ENCODE measurements at places on chromosomes 6 and 20.

GRCh38 chr6:154515826-154516225 lies 5.3 kb upstream of the CNKSR3 start:
- DNase-seq = no peak

DNA sequence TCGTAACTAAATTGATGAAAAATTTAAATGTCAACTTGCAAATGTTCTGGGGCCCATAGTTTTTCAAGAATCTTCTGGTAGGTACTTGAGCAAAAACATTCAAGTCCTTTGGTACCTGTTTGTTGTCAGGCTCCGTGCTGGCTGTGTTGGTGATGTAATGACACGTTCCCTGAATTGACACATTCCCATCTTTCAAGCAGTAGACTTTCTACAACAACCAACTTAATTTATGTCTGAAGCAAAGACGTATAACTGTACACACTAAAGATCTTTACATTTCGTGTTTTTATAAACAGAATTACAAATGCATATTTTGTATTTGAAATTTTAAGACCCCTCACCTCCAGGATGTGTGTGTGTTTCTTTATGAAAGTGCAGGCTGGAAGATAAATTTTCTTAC lies 49.5 kb downstream of the NCOA3 start:
- no peak for DNase-seq

GRCh38 chr6:13554929-13555333 lies 19.5 kb upstream of the SIRT5 start:
- DNase-seq = no peak

DNA sequence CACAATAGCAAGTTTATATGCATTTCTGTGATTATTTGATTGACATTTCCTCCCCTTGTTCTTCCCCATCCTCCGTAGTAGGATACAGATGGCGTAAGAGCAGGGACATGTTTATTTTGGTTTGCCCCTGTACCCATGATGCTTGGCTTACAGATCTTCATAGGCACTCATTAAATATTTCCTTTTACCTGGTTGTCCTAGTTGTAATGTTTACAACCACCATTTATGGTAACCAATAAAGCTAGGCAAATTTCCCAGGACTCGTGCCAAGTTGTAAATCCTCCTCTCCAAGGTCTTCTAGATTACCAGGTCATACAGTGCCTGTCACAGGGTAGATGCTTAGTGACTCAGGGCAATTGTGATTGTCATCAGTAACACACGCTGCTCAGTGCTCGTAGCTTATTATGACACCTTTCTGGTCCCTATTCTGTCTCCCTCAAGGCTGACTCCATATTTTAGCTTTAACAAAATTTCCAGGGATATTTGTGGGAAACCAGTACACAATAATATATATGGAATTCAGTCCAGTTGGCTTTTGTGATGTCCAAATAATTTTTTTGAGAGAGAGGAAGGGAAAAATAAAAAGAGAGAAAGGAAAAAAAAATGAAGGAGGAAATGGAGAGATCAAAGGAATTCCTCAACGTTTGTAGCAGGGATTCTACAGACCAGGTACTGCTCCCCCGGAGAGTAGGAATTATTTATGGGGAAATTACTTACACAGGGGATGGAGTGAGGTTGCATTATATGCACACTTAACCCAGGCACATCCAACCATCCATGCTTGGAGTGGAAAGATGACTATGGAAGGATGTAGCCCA lies 24.6 kb downstream of the CYP24A1 start:
- no peak for DNase-seq

DNA sequence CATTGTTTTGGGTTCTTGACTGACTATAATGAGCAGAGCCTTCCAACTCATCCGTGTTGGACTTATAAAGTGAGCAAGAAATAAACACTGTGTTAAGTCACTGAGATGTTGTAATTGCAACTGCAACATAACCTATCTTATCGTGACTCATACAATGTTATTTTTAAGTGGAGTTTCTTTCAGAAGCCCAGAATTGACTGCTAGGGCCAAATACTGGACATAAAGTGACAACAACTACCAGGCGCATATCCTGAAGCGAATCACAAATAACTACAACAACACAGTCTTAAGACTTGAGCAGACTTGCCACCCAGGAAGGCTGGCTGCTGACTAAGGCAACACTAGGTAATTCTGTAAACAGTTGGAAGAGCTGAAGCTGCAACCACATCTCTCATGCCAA lies 326.6 kb downstream of the COL12A1 start:
- DNase-seq = no peak

- no peak for DNase-seq
Observed at GRCh38 chr6:135196739-135197510, 15.8 kb downstream of the MYB start.

DNA sequence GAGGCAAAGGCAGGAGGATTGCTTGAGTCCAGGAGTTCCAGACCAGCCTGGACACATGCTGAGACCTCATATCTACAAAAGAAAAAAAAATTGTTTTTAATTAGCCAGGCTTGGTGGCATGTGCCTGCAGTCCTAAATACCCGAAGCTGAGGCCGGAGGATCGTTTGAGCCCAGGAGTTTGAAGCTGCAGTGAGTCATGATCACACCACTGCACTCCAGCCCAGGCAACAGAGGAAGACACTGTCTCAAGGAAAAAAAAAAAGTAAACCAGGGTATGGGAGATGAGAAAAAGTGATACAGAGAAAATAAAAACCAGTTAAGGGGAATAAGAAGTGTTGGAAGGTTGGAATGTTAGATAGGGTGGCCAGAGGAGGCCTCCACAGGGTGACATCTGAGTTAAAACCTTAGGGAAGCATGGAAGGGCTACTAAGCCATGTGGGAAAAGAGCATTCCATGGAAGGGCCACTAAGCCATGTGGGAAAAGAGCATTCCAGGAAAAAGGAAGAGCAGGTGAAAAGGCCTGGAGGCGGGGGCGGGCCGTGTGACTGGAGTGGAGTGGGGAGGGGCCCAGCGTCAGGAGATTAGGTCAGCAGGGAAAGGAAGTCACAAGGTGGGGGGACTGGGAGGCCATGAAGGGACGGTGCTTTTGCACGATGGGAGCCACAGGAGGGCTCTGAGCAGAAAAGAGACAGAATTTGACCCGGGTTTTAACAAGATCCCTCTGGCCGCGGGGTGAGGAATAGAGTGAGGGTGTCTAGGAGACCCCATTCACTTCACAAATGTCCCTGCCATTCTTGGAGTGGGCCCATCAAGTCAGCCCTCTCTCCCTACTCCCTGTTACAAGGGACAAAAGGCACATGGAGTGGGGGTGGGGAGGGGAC lies 18.3 kb downstream of the CPNE5 start:
- DNase-seq = no peak

- no peak for DNase-seq
Observed at GRCh38 chr6:24484657-24485323, 4.6 kb downstream of the GPLD1 start.

DNA sequence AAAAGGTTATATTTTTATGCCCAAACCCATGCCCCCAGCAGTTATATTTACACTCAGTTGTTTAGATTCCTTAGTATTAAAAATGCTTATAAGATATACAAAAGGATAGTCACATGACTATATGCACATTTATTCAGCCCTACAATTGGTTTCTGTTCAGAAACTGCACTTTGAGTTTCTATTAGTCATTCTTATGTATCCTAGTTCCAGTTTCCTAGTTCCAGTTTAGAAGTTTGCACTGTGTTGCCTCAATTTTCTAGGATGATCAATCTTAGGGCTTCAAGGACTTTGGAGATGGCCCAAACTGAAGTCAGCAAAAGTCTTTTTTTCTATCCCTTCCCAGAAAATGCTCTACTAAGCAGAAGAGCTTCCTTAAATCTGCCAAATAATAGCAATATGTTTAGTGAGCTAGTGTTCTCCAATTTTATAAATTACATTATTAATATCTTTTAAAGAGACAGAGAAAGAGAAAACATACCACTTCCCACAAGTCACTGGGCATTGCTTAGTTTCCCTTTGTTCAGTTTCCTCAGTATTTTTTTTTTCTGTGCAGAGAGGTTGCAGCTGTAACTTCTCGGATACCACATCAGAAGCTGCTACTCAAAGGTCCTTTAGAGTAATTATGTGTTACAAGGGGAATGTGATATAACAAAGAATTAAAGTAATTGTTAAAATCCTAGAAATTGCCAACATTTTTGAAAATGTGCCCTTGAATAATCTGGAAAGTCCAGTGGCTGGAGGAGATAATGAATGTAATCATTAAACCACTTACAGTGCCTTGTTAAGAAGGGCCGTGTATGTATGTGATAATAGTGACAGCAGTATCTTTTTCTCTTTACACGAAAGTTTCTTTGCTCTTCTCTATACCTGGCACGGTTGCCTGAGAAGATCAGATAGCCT lies 138.8 kb downstream of the KHDRBS2 start:
- DNase-seq = no peak

DNA sequence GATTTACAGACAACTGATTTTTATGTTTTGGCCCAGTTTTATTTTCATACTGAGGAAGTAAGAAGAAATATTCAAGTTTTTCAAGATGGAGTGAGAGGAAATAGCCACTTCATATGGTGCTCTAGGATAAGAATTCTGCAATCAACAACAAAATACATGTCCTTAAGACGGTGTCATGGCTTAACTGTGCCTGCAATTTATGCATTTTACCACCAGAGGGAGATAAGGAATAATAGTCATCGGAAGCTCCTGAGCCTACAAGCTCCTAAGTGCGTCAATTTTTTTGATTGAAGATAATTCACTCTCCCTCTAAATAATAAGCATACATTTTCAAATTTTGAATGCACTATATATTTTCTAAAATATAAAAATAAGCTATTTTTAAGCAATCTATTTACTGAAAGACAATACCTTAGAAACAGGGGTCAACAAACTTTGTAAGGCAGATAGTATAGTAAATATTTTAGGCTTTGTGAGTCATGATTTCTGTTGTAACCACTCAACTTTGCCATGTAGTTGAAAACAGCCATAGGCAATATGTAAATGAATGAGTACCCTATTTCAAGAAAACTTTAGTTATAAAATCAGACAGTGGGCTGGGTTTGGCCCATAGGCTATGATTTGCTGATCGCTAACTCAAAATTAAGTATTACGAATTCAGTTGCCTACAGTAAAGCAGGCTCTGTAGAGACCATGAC lies 230.9 kb upstream of the DTNBP1 start:
- no peak for DNase-seq

DNA sequence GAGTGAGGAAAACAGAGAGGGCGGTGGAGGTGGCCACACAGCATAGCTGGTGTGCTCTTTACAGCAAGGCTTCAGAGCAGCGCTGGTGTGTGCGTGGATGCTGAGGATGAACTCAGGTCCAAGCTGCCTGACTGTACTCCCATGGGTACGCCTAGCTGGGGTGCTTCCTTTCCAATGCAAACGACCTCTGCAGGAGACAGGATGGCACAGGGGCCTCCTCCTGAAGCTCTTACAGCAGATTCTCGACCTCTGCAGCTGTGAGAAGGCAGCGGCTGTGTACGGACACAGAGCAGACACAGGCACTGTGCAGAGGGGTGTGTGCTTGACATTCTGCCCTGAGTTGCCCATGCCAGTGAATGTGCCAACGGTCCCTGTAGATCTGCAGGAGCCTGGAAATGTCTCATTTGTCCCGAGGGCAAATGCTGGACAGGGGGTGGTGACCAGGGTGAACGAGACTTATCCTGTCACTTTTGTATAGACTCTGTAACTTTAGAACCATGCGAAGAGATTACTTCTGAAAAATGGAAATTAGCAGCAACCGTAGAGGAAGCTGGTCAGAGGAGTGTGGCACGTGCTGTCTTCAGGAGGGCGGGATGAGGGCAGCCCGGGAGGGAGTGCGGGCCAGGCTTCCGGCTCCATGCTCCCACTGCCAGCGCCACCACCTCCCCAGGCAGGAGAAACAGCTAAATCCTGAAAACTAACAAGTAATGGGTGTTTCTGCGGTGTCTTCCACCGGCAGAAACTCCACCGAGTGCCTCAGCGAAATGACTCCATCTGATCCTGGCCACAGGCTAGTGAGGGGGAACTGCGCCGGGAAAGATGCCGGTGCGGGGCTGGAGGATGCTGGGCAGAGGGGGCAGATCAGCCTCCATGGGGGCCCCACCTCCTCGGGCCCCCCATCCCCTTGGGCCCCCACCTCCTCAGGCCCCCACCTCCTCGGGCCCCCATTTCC lies 120.9 kb upstream of the RPS6KA2 start:
- DNase-seq = no peak

GRCh38 chr20:50554694-50555579 lies 44.8 kb downstream of the PTPN1 start:
- no peak for DNase-seq

GRCh38 chr20:19367591-19367990 lies 155.1 kb downstream of the SLC24A3 start:
- no peak for DNase-seq

DNA sequence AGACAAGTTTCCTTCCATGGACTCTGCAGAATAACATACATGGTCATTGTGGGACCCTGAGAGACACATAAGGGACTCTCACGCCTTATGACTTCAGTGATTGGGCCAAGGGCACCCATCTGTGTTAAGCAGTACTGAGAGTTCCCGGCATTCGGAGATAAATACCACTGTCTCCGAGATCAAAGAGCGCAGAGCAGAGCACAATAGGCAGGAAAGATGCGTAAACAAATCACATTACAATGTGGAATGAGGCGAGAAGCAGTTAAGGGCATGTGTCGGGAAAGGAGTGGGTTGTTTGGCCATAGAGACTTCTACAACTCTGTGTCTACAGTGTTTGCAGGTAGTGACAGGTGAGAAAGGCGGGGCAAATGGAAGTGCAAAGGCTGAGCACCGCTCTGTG lies 57.6 kb downstream of the NRSN1 start:
- no peak for DNase-seq

- DNase-seq = no peak
Observed at GRCh38 chr6:42727627-42728026, 5.2 kb upstream of the PRPH2 start.

DNA sequence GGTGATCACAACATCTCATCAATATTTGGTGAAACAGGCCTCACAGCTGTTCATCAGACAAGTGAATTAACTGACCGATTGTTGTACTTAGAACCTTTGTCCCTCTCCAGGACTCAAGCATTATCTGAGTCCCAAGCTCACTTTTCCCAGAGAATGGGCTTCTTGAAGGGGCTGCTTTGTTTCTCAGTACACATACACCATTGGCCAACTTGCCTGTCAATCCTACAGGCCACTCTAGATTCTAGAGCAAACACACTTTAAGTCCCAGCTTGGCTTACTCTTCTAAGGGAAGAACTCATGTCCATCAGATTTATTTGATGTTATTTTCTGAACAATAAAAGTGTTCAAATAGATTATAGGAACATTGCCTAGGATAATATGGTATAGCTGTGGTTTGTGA lies 249.5 kb downstream of the BCKDHB start:
- DNase-seq = no peak

GRCh38 chr6:166370489-166370888 lies 12.3 kb downstream of the MPC1 start:
- DNase-seq = no peak
